ENCODE measurements at places on chromosomes 1 and 21.

DNA sequence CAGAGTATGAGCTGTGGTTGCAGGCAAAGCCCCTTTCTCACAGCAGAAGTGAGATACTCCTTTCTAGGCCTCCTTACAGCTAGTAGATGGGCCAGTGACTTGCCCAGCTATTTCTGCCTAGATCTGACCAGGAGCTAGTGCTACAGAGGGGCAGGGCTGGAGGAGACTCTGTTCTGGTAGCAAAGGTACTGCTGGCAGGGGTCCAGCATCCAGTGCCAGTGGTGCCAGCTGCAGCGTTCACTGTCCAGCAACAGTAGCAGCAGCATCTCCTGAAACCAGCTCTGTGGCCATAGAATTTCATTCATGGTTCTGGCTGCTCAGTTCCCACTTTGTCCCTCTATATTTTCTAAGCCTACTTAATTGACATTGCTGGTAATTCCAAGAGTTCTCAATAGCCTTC is 62.5 kb upstream of the CNN3 start:
- no peak for DNase-seq

DNA sequence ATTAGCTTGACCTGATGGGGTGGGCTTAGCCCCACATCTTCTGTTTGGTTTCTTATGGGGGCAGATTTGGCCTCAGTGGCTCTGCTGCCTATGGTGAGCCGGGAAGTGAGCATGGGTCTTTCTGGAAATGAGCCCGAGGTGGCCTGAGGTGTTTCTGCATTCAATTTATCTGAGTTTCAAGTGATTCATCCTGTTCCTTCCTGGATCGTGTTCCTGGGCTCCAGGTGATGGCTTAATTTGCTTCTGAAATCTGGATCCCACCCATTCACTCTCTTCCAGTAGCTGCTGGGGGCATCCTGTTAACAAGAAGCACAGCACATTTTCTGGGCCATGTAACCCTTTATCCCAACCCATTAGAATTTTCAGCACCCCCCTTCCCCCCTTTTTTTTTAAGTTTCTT is 324.6 kb downstream of the CAMTA1 start:
- DNase-seq, result no peak

DNA sequence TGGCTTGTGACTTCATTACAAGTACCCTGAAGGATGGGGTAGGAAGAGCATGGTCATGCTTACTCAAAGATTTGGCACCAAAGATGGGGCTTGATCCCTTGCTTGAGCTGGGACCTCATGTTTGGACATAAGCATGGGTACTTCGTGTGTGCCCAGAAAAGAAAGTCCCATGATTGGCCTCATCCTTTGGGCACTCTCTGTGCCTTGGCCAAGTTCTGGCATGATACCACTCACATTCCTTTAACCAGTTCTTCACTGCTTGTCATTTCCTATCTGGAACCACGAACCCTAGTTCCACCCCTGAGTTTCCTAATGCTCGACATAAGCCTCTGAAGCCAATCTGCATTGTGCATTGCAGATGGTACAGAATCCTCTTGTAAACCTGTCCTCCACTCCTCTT is 107.0 kb downstream of the NAV1 start:
- no peak for DNase-seq

- no peak for DNase-seq
Observed at GRCh38 chr1:43999455-43999854, 8.1 kb downstream of the CCDC24 start.

All from dorsolateral prefrontal cortex (tissue), 122 donors.